ELF-1 (cell line): ENCODE measurements at places on chromosomes 2 and 18.

- DNase-seq, result peak; percentile 26
These were observed 86.9 kb upstream of the COPS8 start for GRCh38 chr2:236998758-236999157.

- no peak for DNase-seq
These were observed 1.1 kb upstream of the MTA3 start for GRCh38 chr2:42567364-42567763.

DNA sequence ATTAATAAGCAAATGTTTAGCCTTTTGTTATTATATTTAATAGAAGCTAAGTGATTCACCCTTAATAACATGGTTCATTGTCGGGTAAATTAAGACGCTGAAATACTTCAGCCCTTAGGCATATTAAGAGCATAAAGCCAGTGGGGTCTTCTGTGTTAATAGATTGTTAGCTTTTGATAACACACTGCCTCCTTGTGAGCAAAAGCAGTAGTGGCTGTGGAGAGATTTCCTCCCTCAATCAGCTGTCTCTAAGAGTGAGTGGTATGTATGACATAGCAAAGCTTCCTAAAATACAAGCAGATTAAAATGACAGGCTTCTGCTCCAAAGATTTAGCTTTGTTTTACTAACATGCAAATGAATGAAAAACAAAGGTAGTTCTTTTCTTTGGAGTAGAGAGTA, 143.7 kb upstream of the SYT4 start:
- peak; percentile 14 for DNase-seq

GRCh38 chr18:55407191-55407590, 180.8 kb downstream of the TCF4 start:
- DNase-seq, result no peak

GRCh38 chr2:64361151-64361938, 92.6 kb upstream of the LGALSL start:
- peak; percentile 37 for DNase-seq

DNA sequence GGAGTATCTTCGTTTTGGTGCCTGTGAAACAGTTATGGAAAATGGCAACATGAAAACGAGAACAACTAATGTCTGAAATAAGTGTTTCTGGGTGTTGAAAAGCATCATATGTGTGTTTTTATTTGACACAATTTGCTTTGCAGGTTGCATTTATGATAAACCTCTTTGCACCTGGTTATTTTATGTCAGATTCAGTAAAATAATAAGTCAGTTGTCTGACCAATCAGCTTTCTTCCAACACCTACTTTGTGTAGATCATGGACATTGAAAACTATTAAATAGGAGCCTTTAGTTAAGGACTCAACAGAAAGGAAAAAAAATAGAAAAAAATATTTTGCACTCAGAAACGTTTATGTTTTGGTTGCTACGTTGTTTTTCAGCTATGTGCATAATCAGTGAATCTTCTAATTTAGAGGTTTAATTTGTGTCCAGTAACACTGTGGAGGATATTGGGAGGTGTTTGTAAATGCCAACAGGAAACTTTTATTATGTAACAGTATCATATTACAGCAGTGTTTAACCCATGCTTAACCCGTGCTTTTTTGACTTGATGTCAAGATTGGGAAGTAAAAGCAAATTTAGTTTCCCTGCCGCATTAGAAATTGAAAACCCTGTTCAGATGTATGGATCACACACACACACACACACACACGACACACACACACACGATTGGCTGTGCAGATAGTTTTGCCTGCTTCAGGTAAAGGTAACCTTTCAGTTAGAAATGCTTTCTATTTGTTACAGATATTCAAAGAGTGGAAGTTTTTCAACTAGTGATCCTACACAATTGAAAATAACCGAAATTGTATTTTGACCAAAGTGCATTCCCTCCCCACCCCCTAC, 2.6 kb downstream of the PKP4 start:
- DNase-seq, result no peak

- no peak for DNase-seq
These were observed 116.6 kb upstream of the PELI1 start for GRCh38 chr2:64260817-64261216.

DNA sequence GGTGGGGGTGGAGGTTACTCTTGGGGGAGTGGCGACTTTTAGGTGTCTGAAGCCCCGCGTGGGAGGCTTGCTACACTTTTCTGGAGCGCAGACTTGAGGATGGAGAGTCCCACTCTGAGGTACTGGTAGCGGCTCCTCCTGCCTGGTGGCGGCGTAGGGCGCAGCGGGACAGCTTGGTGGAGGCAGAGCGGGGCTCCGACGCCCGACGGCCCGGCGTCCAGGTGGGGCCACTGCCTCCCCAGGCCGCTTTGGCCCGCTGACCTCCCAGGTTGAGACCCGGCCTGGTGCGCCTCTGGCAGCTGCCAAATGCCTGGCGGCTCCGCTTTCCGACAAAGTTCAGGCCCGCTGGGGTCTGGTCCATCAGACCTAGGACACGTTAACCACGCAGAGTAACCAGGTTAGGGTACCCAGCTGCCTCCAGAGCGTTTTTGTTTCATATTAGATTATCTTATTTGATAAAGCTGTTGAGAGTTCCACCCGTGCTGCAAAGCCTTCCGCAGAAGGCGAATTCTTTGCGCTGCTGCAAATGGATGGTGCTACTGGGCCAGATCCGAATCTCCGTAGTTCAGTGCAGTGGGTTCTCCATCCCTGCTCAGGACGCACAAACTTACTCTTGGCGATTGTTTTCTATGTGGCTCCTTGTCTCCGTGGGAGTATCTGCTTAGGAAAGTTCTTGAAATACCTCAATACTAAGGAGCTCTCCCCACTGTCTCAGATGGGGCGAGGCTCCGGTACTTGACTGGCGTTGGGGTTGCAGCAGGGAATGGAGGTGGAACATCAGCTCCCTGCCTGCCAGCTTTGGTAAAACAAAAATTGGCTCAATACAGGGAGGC, 405.9 kb downstream of the XIRP2 start:
- DNase-seq, result peak; percentile 33

DNA sequence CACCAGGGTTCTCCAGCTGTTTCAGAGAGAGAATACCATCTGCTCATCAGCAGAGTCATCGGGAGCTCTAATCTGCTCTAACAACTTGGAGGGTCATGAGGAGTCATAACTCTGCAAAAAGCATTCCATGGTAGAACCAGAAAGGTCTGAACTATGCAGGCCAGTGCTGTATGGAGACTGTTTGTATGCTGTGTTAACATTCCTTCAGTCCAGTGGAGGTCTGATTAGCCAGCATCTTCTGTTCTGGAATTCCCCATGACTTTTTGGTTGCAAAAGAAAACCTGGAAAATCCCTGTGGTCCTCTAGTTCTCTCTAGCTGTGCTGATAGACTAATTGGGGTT, 9.4 kb upstream of the ITGB6 start:
- no peak for DNase-seq

DNA sequence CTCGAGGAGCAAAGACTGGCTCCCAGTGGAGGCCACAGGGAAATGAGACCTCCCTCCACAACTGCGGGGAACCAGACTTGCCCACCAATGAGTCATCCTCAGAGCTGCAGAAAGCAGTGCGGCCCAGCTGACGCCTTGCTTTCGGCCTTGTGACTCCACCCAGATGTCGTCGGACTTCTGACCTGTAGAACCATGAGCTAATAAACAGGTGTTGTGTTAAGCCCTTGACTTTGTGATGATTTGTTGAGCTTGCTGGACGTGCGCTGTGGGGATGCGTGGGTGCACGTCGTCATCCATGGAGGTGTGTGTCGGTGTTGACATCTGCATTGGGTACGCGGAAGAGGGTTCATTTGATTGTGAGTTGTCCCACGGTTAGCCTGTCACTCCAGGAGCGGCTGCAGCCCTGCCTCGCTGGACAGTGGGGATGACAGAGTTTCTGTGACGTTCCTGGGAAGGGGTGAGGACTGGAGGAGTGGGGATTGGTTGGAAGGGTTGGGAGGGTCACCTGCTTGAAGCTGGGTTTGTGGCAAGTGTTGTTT, 154.1 kb downstream of the SH3BP4 start:
- DNase-seq, result peak; percentile 24

GRCh38 chr2:19569300-19569791, 210.9 kb upstream of the OSR1 start:
- DNase-seq, result no peak

DNA sequence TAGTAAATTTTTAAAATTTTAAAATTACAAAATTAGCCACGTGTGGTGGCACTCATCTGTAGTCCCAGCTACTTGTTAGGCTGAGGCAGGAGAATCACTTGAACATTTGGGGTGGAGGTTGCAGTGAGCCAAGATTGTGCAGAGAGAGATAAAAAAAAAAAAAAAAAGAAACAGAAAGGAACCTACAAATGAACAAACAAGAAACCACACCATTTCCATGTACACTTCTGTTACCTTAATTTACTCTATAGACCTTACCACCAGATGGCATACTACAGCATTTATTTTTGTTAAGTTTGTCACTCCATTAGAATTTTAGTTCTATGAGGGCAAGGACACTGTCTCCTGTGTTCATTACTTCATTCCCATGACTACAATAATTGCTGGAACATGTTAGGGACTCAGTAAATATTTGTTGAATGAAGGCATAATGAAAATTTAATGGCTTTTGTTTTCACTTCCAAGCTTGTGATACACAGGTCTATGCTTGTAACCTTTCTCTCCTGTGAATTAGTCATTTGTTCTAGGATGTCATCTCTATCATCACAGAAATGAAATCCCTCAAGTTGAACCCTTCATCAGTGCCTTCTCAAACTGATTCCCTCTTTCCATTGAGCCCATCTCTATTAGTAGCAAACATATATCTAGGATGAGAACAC, 76.0 kb downstream of the ARHGAP15 start:
- DNase-seq, result no peak

DNA sequence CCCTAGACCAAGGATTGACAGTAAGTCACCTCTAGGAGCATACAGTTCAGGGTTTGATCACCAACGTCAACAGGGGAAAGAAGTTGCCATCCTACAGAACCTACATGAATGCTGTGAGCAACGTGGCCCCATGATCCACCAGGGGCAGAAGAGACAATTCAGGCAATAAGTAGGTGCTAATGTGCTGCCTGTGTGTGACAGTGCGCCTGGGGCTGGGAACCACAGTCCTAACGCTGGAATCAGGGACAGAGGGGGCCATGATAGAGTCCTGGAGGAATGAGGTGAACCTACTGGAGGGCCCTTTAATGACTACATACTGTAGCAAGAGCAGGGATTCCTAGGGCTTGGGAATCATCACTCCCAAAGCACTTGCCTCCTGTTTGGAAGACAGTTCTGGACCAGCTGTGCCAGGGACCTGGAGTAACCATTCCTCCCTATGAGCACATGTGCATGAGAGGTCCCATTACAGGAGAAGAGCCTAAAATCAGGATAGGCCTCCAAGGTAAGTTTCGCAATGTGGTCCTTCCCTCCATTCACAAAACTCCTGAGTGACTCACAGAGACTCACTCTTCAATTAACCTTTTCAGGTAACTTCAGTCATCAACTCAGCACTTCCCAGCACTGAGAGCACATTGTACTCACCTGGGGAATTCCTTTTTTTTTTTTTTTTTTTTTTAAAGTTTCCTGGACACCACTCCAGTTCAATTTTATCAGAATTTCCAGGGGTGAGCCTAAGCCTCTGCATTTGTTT, 214.0 kb downstream of the TMEM163 start:
- DNase-seq, result peak; percentile 6

DNA sequence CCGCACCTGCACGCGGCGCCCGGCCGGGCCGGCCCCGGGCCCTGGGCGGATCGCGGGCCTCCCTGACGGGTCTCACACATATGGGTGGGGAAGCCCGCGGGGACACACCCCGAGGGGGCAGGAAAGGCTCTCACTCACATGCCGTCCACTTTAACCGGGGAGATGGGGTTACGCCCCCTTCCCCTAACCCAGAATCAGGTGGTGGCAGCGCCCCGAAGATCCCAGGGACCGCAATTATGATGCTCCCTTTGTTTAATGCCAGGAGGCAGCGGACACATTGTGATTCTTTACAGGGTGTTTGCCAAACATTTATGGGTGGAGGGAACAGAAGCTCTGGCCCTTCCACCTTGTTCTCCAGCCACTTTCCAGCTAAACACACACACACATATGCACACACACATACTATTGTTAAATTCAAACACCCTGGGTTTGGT, 424 bp upstream of the ANKRD44 start:
- peak; percentile 26 for DNase-seq

DNA sequence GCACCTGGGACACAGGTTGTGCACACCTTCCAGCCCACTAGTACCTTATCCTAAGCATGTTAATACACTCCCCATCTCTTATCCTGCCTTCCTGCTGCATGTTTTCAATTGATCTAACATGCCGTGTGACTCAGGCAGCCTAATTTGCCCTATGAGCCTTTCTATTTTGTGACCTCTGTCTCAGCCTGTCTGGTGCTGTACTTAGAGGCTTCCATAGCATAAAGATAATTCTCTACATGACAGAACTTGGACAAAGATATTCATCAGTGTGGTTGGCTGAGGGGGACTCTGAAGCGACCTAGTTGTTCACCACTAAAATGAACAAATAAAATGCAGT, 8.6 kb upstream of the TMEM37 start:
- DNase-seq, result no peak

DNA sequence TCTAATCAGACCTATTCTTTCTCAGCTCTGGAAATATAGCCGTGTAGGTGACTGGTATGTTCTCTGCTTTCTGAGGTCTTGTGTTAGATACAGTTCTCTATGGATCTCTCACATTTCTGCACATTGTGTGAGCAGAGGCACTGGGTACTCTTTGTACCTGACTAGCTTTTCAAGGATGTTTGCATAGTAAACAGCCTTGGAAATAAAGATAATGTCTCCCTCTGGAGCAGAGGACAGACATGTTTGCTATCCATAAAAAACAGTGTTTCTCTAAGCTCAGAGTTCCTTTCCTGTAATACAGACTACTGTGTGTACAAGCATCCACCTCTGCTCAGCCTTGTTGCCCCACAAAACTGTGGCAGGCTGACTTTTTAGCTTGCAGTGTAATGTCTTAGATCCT, 279.2 kb downstream of the CTNNA2 start:
- no peak for DNase-seq

DNA sequence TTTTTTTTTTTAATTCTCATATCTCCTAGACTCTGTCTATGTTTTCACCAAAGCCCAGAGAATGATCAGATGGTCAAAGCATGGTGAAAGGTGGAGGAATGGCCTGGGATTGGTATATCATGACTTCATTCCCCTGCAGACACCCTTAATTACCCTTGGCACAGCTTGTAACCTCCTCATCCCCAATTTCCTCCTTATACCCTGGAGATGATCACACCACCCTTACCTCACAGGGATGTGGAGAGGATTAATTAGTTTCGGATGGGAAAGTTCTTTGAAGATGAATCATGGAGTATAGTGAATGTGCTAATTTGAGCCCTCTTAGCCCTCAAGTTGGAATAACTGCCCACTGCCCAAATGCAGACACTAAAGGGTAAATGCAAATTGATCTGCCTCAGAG, 138.0 kb upstream of the LYPD6 start:
- DNase-seq, result no peak

DNA sequence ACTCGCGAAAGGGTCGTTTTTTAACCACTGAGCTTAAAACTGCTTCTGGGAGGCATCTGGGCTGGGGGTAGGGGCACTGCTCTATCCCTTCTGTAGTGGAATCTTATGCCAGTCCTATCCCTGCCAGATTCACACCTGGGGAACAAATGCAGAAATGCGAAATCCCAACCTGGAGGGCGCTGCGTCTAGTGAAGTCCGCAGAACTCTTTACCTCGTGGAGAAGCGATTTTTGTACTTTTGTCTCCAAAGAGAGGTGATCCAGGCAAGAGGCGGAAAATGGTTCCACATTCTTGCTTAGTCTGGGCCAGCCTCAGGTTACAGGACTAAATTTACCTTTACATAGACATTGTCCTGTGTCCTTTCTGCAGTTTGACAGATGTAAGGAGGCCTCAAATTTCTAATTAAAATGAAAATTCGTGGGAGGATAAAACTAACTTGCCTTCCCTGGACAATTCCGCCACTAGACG, 10.4 kb downstream of the TBR1 start:
- DNase-seq, result peak; percentile 37
